ENCODE measurements at places on chromosomes 6 and 20.

- DNase-seq, result no peak
These were observed 9.0 kb upstream of the HINT3 start for GRCh38 chr6:125947615-125948014.

- no peak for DNase-seq
These were observed 2.0 kb downstream of the ATXN1 start for GRCh38 chr6:16759181-16759645.

GRCh38 chr6:156934069-156934460 lies 156.9 kb downstream of the ARID1B start:
- no peak for DNase-seq

GRCh38 chr6:88749849-88750248 lies 213.6 kb downstream of the RNGTT start:
- DNase-seq, result no peak

DNA sequence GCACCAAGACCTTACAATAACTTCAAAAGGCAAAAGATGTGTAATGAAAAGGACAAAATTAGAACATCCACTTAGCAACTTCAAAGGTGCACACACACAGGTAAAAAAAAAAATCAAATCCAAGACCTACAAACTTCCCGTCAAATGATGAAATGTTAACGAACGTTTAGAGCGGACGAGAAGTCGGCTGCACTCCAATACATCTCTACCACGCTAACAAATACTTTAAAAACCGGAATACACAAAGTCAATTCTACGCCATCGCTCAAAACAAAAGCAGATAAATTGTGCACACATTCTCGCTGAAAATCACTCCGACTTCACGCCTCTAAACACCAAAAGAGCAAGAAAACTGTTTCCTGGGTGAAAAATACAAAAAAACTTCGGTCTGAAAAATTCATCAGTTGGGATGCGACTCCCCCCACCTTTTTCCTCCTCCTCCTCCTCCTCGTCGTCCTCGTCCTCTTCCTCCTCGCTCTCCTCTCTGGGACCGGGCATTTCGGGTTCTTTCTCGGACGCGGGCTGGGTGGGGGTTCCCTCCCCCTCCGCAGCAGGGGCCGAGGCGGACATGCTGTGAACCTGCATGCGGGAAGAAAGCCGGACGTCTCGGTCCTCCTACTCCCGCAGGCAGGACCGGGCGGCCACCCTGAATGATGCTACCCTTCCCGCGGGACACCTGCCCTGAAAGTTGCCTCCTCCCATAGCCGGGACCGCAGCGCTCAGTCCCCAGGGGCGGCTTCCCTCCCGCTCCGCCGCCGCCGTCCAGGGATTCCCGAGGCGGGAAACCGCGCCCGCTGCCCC lies 712 bp downstream of the DEK start:
- DNase-seq, result no peak

DNA sequence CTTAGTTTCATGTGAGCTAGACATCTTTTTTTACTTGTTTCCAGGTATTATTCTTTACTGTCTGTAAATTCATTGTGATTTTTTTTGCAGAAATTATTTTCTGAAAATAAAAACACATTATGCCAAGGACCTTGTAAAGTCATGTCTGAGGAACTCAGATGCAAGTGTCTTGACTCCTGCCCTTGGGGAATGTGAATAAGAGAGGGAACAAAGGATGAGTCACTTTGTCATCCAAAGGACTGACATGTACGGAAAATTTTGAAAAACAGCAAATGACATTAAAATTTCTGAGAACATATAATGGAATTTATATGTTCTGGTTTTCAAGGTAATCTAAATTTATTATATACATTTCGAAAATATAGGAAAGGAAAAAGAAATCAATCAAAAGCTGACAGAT lies 660.4 kb downstream of the CD109 start:
- no peak for DNase-seq

Measured in stimulated activated CD4-positive, alpha-beta T cell treated with anti-CD3 and anti-CD28 coated beads, Interleukin-2, amount 100 ng/mL, for 4 hours (primary cell).